Epithelial cell of alveolus of lung (primary cell): ENCODE measurements at places on chromosomes 2 and 18. TPM values are rescaled to one million over a fixed set of nuclear protein-coding genes. Genes with fewer than 3 reads are reported as not detected.

LYG2 gene
- not detected in 2 replicates for total RNA-seq

DLGAP1 gene
- total RNA-seq, result under 0.01 and 0.64 TPM in 2 replicates

PIKFYVE gene
- total RNA-seq, result 12.4 and 21.7 TPM in 2 replicates

PROM2 gene
- total RNA-seq, result 0.72 and 1.0 TPM in 2 replicates

EN1 gene
- total RNA-seq, result 0.32 and 0.39 TPM in 2 replicates

CABLES1 gene
- 2.8 and 3.4 TPM in 2 replicates for total RNA-seq

TRAPPC12 gene
- total RNA-seq, result 53.9 and 75.2 TPM in 2 replicates

ST6GAL2 gene
- total RNA-seq, result 0.08 and 1.9 TPM in 2 replicates

PDE11A gene
- total RNA-seq, result 0.13 TPM in 1 of 2 replicates, not detected in the other

GKN2 gene
- not detected in 2 replicates for total RNA-seq

MARS2 gene
- total RNA-seq, result 4.7 and 5.4 TPM in 2 replicates

GREB1L gene
- total RNA-seq, result under 0.01 and 0.26 TPM in 2 replicates

NEB gene
- total RNA-seq, result 0.91 and 1.9 TPM in 2 replicates

OTOS gene
- total RNA-seq, result not detected in 2 replicates

AKAIN1 gene
- total RNA-seq, result not detected in 2 replicates

MC5R gene
- total RNA-seq, result not detected in 2 replicates

IL1RL2 gene
- total RNA-seq, result 0.52 and 0.88 TPM in 2 replicates

IL1F10 gene
- total RNA-seq, result not detected in 2 replicates

TNFAIP6 gene
- total RNA-seq, result 32.4 and 48.5 TPM in 2 replicates

TFCP2L1 gene
- total RNA-seq, result 0.13 and 0.16 TPM in 2 replicates

CD8B2 gene
- not detected in 2 replicates for total RNA-seq

PIGN gene
- total RNA-seq, result 14.2 and 22.5 TPM in 2 replicates

NPPC gene
- not detected in 2 replicates for total RNA-seq

CCBE1 gene
- total RNA-seq, result 34.5 and 38.1 TPM in 2 replicates

USP40 gene
- 22.4 and 24.6 TPM in 2 replicates for total RNA-seq

IL37 gene
- total RNA-seq, result not detected in 2 replicates

CD207 gene
- not detected in 2 replicates for total RNA-seq

LRRC30 gene
- total RNA-seq, result not detected in 2 replicates

SCYGR8 gene
- total RNA-seq, result not detected in 2 replicates

TAF1B gene
- 8.0 and 10.8 TPM in 2 replicates for total RNA-seq

CNTNAP5 gene
- not detected in 2 replicates for total RNA-seq
